ENCODE measurements at places on chromosomes 2 and 18. TPM values are rescaled to one million over a fixed set of nuclear protein-coding genes. Genes with fewer than 3 reads are reported as not detected.
A peak's percentile ranks its signal among the peaks of the same experiment; 100 is the strongest.

GRCh38 chr2:236553522-236553921, 16.1 kb upstream of the ACKR3 start:
- H3K4me3 ChIP-seq, result no peak overlapping the region
- H3K27me3 ChIP-seq, result no peaks in the 10 kb centered on the region
- no peak overlapping the region for H3K27ac ChIP-seq
- H3K4me1 ChIP-seq, result no peaks in the 10 kb centered on the region
- no peaks in the 10 kb centered on the region for H3K36me3 ChIP-seq

DNA sequence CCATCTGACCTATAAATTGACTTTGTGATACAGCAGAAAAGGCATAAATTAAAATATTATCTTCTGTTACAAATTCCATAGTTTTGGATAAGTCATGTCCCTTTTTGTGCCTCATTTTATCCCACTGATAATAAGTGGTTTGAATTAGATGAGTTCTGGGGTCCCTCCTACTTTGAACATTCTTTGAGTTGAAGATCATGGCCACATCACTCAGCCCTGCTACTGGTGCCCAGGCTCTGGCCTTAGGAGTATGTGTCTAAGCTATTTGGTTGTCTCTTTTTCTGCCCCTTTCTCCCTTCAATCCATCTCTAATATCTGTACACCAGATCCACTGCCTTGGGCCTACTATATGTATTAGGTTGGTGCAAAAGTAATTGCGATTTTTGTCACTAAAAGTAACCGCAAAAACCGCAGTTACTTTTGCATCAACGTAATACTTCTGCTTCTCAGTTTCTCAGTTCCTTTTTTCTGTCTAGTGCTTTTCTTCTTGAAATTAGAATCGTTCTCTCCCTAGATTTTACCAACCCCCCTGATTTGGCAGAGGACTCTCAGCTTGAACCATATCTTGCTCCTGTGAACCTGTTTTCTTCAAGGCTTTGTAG, 362.5 kb upstream of the TNP1 start:
- peak overlapping the region; percentile 96 for H3K27ac ChIP-seq
- no peaks in the 10 kb centered on the region for H3K36me3 ChIP-seq
- H3K4me1 ChIP-seq, result peaks cover 38% of the 10 kb centered on the region
- peak; percentile 36 for DNase-seq

DNA sequence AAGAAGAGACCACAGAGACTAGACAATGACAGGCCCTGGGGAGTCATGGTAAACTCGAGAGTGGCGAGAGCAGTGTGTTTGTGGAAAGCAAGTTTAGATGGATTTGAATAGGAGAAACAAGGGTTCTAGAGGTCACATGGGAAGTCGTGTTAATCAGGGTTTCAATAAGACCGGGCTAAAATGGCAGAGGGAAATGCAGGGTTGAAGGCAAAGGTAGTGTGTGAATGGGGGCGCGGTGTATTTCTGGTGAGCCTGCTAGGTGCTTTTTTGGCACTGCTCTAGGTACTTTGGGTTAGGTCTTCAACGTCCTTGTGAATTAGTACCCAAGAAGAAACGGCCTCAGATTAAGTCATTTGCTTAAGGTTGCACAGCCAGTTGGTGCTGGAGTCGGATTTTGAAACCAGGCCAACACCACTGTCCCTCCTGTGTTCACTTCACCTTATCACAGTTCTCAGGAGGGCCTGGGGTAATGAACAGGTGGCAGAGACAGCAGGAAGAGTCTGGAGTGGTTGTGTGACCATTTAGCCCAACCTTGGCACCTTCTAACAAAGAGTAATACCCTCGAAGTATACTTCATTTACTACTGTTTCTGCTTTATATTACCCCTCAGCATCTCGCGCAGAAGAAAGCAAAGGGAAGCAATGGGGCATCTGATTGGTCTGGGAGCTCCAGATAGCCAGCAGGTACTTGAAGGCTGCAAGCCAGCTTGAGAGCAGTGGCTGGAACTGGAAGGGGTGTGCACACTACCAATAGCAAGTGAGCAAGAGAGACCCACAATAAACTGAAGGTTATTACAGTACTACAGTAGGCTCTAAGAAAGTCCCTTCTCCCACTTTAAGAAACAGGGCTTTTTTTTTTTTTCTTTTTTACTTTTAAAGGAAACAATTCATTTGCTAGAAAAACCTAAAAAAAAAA, 33.4 kb upstream of the GAREM2 start:
- H3K27me3 ChIP-seq, result no peaks in the 10 kb centered on the region
- no peaks in the 10 kb centered on the region for H3K4me1 ChIP-seq
- peaks cover 5% of the 10 kb centered on the region for H3K36me3 ChIP-seq
- DNase-seq, result no peak

Gene SLC5A7
- not detected for total RNA-seq

GRCh38 chr18:49459404-49460171, 857 bp downstream of the DYM start:
- H3K27me3 ChIP-seq, result no peaks in the 10 kb centered on the region
- H3K4me3 ChIP-seq, result peak overlapping the region; percentile 86
- peak overlapping the region; percentile 59 for H3K27ac ChIP-seq
- peaks cover 3% of the 10 kb centered on the region for H3K4me1 ChIP-seq

- no peaks in the 10 kb centered on the region for H3K4me1 ChIP-seq
- H3K4me3 ChIP-seq, result no peak overlapping the region
- DNase-seq, result no peak
- no peaks in the 10 kb centered on the region for H3K36me3 ChIP-seq
Observed at GRCh38 chr2:152234277-152234676, 58.7 kb upstream of the STAM2 start.

DNA sequence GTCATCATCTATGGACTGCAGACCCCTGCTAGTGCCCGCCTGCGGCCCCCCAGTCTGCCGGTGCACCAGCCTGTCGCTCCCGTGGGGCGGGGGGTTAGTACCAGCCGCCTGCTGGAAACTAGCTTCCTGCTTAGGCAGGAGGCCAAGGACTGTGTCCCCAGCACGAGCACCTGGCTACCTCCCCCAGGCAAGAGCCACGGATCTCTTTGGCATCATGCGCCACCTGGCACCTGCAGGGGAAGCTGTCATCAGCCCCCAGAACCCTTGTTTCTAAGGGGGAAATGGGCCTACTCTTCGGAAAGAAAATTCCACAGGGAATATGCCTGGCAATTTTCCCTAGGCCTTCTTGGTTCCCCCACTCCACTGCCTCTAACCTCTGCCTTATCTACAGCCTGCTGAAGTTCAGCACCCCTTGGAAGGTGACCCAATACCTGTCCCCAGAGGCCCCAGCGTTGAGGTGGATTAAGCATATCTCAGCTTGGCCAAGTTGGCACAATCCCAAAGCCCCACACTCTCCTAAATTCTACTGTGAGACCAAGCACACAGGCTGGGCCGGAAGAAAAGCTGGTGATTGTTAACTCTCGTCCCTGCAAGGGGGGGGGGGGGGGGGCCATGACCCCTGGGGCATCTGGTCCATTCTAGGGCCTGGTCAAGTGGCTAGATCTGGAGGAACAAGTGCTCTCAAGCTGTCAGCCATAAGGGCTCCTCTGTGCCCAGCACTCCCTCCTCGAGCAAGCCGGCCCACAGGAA, 62.0 kb upstream of the POMC start:
- H3K4me3 ChIP-seq, result no peak overlapping the region
- peaks cover 28% of the 10 kb centered on the region for H3K36me3 ChIP-seq
- DNase-seq, result no peak
- peaks cover 10% of the 10 kb centered on the region for H3K4me1 ChIP-seq
- H3K27me3 ChIP-seq, result no peaks in the 10 kb centered on the region
- H3K27ac ChIP-seq, result no peak overlapping the region

DNA sequence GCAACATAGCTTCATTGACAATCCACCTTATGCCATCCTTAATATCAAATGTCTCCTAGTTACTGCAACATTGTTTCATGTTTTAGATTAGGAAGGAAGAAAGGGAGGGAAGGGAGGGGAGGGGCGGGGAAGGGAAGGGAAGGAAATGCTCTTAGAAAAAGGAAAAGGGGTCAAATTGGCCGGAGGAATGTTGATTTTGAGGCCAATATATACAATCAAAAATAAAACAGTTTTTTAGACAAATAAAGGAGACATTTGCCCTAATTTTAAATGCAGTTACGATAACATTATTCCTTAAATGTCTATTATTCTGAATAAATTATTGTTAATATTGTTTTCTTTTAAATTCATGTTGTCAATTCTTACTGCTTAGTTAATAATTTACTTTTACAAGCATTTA, 33.5 kb upstream of the CALCRL start:
- peaks cover 19% of the 10 kb centered on the region for H3K36me3 ChIP-seq
- no peaks in the 10 kb centered on the region for H3K4me1 ChIP-seq
- no peak overlapping the region for H3K4me3 ChIP-seq
- H3K27me3 ChIP-seq, result no peaks in the 10 kb centered on the region
- H3K27ac ChIP-seq, result no peak overlapping the region

Gene EIPR1
- total RNA-seq, result 56.9 TPM

DNA sequence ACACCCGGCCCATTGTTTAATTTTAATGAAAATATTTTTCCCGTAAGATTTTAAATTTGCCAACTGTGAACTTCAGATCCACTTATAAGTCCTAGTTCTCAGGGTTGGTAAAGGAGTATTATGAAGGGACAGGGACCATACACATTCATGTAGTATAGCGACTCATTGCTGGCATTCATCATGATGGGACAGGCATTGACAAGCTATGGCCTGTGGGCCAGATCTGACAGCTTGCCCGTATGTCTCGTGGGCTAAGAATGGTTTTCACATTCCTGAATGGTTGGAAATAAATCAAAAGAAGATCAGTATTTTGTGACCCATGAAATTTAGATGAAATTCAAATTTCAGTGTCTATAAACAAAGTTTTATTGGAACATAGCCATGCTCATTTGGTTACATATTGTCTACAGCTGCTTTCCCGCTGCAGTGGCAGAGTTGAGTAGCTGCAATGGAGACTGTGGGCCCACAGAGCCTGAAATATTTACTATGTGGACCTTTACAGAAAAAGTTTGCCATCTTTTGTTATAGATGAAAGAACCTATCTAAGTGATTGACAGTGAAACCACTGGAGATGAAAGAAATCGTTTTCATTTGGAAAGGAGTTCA, 4.1 kb downstream of the RAPGEF4 start:
- no peak for DNase-seq
- H3K27ac ChIP-seq, result no peak overlapping the region
- H3K27me3 ChIP-seq, result peaks cover 7% of the 10 kb centered on the region
- H3K4me1 ChIP-seq, result peaks cover 4% of the 10 kb centered on the region
- no peaks in the 10 kb centered on the region for H3K36me3 ChIP-seq
- no peak overlapping the region for H3K4me3 ChIP-seq

Gene NEUROD1
- total RNA-seq, result not detected

- peaks cover 7% of the 10 kb centered on the region for H3K4me1 ChIP-seq
- H3K27me3 ChIP-seq, result peaks cover 7% of the 10 kb centered on the region
Observed at GRCh38 chr2:101150306-101151145, 656 bp downstream of the TBC1D8 start.

- H3K4me1 ChIP-seq, result peaks cover 32% of the 10 kb centered on the region
- no peaks in the 10 kb centered on the region for H3K36me3 ChIP-seq
- H3K4me3 ChIP-seq, result no peak overlapping the region
- H3K27me3 ChIP-seq, result no peaks in the 10 kb centered on the region
- peak overlapping the region; percentile 89 for H3K27ac ChIP-seq
Observed at GRCh38 chr18:10139783-10140410, 226.1 kb downstream of the VAPA start.

Gene NEU4
- total RNA-seq, result not detected

DNA sequence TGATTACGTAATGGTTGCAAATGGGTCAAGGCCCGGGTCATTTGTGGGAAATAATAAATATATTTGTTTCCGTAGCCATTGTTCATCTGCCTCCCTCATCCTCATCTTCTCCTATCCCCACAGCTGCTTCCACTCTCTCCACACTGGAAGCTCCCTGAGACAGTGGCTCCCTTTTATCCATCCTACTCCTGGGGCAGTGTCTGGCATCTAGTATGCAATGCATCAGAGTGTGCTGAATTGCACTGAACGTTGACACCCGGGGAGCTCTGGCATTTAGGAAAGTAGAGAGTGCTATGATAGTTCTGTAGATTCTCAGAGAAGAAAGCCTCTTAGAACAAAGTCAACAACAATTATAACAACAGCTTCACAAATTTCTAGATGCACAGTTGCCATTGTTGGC, 45.5 kb upstream of the NAB1 start:
- no peak overlapping the region for H3K4me3 ChIP-seq
- no peaks in the 10 kb centered on the region for H3K36me3 ChIP-seq
- H3K27me3 ChIP-seq, result no peaks in the 10 kb centered on the region
- H3K27ac ChIP-seq, result no peak overlapping the region

GRCh38 chr18:46588971-46589660, 67.9 kb downstream of the LOXHD1 start:
- H3K4me3 ChIP-seq, result no peak overlapping the region
- DNase-seq, result no peak
- H3K27me3 ChIP-seq, result no peaks in the 10 kb centered on the region
- H3K36me3 ChIP-seq, result no peaks in the 10 kb centered on the region

Gene MPP4
- total RNA-seq, result 11.1 TPM

Gene GAREM1
- 2.3 TPM for total RNA-seq

Gene CDH7
- total RNA-seq, result not detected

Gene DSC2
- not detected for total RNA-seq

Gene SAP130
- total RNA-seq, result 6.1 TPM

DNA sequence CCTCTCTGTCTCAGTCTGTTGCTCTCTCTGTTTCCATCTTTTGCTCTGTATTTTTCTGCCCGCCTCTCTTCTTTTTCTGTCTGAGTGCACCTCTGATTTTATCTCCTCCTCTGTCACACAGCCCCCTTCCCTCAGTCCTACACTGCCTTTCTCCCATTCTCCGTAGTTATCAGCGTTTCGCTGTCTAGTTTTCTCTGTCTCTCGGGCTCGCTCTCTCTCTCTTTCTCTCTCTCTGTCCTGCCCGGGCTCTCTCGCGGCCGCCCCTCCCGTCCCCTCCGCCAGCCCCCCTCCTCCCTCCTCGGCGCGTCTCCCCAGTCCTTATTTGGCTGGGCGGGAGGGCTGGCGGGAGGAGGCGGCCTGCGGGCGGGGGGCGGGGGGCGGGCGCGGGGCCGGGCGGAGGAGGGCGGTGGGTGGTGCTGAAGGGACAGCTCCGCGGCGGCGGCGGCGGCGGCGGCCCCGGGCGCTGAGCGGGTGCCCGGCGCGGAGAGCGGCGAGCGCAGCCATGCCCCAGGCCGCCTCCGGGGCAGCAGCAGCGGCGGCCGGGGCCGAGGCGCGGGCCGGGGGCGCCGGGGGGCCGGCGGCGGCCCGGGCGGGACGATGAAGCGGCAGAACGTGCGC, at the start of gene KCNK3:
TSS of gene KCNK3 (plus strand) at position 444 of the 618 bp plus-strand sequence. CDS start at position 598, 154 bp downstream.
- peak within 1 kb of the TSS; percentile 28 for H3K4me3 ChIP-seq
- H3K4me1 ChIP-seq, result peaks cover 2% of the 10 kb centered on the region
- H3K27ac ChIP-seq, result no peak within 1 kb of the TSS
- DNase-seq, result peak; percentile 25
- peaks cover 65% of the 10 kb centered on the region for H3K27me3 ChIP-seq

DNA sequence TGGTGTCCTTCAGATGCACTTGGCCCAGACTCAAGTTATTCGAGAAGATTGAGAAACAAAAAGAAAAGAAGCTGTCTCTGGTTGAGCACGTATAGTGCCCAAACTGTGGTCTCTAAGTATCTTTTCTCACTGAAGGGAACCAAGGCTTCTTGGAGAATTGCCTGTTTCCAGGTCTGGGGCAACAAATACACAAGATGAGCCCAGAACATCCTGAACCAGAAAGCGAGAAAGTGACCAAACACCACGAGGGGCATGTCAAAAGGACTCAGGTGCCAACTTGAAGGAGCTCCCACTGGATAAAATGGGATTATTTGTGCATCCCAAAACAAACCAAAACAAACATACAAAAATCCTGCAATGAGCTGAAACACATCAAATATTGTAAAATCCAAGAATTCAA, 13.6 kb upstream of the ATOH8 start:
- H3K4me3 ChIP-seq, result no peak overlapping the region
- no peak for DNase-seq
- no peaks in the 10 kb centered on the region for H3K27me3 ChIP-seq
- H3K27ac ChIP-seq, result no peak overlapping the region
- H3K36me3 ChIP-seq, result no peaks in the 10 kb centered on the region
- H3K4me1 ChIP-seq, result peaks cover 41% of the 10 kb centered on the region

- no peaks in the 10 kb centered on the region for H3K36me3 ChIP-seq
- DNase-seq, result peak; percentile 35
- no peak overlapping the region for H3K4me3 ChIP-seq
- no peaks in the 10 kb centered on the region for H3K27me3 ChIP-seq
- H3K4me1 ChIP-seq, result peaks cover 7% of the 10 kb centered on the region
Observed at GRCh38 chr2:145108361-145108778, 588.5 kb upstream of the ZEB2 start.
